ENCODE measurements at places on chromosomes 1 and 21.
A peak's percentile ranks its signal among the peaks of the same experiment; 100 is the strongest.

- peak; percentile 88 for DNase-seq
These were observed 58.4 kb upstream of the CACNA1E start for GRCh38 chr1:181424786-181425403.

DNA sequence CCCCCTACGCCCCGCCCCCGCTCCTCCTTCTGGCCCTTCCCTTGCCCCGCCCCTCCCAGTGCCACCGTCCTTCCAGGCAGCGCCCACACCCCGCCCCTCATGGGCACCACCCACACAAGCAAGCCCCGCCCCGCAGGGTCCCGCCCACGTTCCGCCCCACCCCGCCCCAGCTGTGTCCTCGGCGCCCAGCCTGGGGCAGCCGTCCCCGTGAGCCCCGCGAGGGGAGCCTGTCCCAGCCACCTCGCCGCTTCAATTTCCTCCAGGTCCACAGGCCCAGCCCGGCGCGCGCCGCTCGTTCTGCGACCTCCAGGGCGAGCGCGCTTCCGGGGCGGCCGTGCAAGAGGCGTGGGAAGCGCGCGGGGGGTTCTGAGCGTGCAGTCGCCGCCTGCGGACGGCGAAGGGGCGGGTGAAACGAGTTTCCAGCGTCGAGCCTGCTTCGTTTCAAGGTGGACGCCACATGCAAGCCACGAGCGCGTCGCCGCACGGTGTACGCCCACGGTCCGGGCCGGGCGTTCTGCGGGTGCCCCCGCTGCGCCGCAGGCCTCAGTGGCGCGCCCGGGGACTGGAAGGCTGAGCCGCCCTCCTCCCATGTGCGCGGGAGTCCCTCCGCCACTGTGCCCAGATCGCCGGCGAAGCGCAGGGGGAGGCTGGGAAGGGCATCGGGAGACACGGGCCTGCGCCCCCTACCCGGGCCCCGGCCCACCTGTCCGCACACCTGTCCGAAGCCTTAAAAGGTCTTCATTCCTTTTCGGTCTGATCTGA, 10.8 kb upstream of the FAAP20 start:
- DNase-seq: peak; percentile 89

DNA sequence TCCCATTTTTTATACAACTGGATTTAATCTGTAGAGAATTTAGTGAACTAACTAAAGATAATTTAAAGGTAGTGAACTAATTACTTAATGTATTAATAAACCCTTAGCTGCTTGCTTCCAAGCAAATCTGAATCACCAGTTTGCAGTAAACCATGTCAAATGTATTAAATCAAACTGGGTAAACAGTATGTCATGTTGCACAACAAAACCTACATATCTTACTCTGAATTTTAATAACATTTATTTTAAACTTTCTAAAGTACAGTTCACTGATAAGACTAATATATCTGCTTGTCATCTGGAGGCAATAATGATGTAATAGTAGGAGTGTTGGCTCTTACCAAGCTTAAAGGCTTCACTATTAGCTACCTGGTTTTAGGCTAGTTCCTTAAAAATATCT, 52.5 kb upstream of the SCYL3 start:
- no peak for DNase-seq

GRCh38 chr1:84884671-84885389, 8.2 kb downstream of the LPAR3 start:
- no peak for DNase-seq

GRCh38 chr1:106584676-106585075, 471.8 kb upstream of the PRMT6 start:
- no peak for DNase-seq

GRCh38 chr21:25080661-25081060, 526.6 kb downstream of the MRPL39 start:
- no peak for DNase-seq
